ENCODE measurements at places on chromosomes 4 and X.

- no peak for DNase-seq
Observed at GRCh38 chrX:25285598-25285997, 269.8 kb upstream of the ARX start.

DNA sequence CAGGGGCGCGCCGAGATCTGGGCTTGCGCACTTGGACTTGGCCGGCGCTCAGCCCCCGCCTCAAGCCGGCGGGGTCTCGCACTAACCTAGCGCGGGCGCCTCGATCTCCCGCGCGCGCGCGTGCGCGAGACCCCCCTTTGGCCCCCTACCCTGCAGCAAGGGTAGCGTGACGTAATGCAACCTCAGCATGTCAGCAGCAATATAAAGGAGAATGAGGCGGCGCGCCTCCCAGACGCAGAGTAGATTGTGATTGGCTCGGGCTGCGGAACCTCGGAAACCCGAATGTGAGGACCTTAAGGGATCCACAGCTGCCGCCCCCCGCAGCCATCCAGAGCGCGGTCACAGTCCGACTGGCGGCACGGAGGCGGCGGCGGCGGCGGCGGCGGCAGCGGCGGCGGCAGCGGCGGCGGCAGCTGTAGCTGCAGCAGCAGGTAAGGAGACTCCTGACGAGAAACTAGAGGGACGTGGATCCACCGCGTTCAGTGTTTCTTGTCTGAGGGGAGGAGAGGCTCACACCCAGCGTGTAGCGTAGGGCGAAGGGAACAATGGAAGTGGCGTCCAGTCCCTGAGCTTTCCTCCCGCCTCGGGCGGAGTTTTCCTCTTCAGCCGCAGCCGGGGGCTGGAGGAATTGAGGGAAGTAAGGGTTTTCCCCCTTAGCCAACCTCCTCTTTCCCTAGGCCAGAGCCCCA is at the start of the genes SATL1 and ZNF711:
SATL1 (minus strand) TSS at position 19 of the 689 bp plus-strand sequence. CDS start 134,811 bp downstream, outside the sequence.
ZNF711 (plus strand) TSS at position 231 of the 689 bp plus-strand sequence. CDS start 3,582 bp downstream, outside the sequence.
- DNase-seq, result peak; percentile 68

- DNase-seq, result no peak
Observed at GRCh38 chr4:175431694-175432093, 380.4 kb downstream of the GPM6A start.

GRCh38 chrX:45807572-45808425 is 607.1 kb upstream of the DIPK2B start:
- DNase-seq, result no peak

- DNase-seq, result no peak
Observed at GRCh38 chrX:71823391-71824057, 60.4 kb downstream of the CXorf49B start.
